Airway epithelial cell (primary cell): ENCODE measurements at places on chromosomes 1 and 21. TPM values are rescaled to one million over a fixed set of nuclear protein-coding genes. Genes with fewer than 3 reads are reported as not detected.

BEND5 gene
- total RNA-seq = 0.07 and 1.8 TPM in 2 replicates

SPRR2G gene
- total RNA-seq = not detected in 2 replicates

RXFP4 gene
- not detected in 2 replicates for total RNA-seq

CYB5RL gene
- total RNA-seq = 0.60 and 3.0 TPM in 2 replicates

ELAVL4 gene
- not detected in 2 replicates for total RNA-seq

TEX38 gene
- total RNA-seq = not detected in 2 replicates

PDE4B gene
- total RNA-seq = 1.2 and 1.8 TPM in 2 replicates

AKNAD1 gene
- total RNA-seq = 0.19 and 0.28 TPM in 2 replicates

CFAP45 gene
- 0.09 and 0.49 TPM in 2 replicates for total RNA-seq

NTRK1 gene
- not detected in 2 replicates for total RNA-seq

KLF18 gene
- total RNA-seq = not detected in 2 replicates

INAVA gene
- 72.1 and 84.0 TPM in 2 replicates for total RNA-seq

TGFB2 gene
- total RNA-seq = 1.2 and 2.4 TPM in 2 replicates

PKLR gene
- total RNA-seq = 0.28 TPM in 1 of 2 replicates, not detected in the other

UQCRHL gene
- 2.6 and 4.8 TPM in 2 replicates for total RNA-seq

SPATA1 gene
- total RNA-seq = 16.8 TPM in 1 of 2 replicates, not detected in the other

ESRRG gene
- not detected in 2 replicates for total RNA-seq

IFNLR1 gene
- 3.4 and 8.0 TPM in 2 replicates for total RNA-seq

ACKR1 gene
- total RNA-seq = not detected in 2 replicates

FAM131C gene
- total RNA-seq = 2.0 and 3.5 TPM in 2 replicates

OR10R2 gene
- not detected in 2 replicates for total RNA-seq
